NCI-H524 treated with DMSO at 0.1 percent for 48 hours (cell line): ENCODE measurements at places on chromosomes 3 and 15.

DNA sequence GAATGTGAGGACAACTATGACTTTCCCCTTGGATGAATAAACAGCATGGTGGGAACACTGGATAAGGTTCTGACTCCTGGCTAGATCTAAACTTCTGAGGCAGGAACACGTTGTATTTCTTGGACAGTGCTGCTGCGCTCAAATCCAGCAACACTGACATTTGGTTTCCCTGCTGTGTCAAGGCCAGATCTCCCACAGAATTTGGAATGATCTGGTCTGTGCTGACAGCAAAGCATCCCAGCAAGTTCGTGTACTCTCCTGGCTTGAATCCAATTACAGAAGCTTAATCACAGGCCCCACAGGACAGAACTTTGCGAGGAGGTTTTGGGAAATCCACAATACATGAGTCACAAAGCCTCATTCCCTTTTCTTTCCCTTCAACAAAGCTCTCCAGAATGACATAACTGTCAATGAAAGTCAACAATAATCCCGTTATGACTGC, 92.5 kb downstream of the ADAMTS9 start:
- DNase-seq = no peak

- no peak for DNase-seq
These were observed 458.5 kb downstream of the AGBL1 start for GRCh38 chr15:86538141-86538540.

GRCh38 chr15:56812961-56813360, 79.7 kb upstream of the ZNF280D start:
- no peak for DNase-seq

DNA sequence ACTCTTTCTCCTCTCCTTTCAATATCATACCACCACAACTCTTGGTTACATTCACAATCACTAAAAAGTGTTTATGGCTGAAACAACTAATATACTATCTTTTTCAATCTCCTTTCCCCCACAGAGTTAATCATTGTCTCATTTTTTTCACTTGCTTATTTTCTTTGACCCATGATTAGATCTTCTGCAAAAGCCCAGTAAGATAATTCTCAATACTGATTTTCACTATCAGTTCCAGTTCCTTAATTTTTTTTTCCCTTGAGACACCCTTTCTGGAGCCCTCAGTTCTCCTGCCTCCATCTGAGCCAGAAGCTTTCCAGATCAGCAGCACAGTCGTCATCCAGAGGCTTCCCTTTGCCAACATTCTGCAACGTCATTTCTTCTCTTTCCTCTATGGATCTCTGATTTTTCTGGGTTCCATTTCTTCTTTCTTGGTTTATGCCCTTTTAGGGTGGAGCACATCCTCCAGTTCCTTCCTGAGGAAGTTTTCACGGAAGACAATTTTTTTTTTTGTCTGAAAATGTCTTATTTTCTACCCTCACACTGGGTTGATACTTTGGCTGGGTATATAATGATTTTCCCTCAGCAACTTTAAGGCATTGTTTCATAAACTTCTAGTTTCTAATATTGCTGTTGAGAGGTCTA, 88.7 kb upstream of the C15orf39 start:
- no peak for DNase-seq

DNA sequence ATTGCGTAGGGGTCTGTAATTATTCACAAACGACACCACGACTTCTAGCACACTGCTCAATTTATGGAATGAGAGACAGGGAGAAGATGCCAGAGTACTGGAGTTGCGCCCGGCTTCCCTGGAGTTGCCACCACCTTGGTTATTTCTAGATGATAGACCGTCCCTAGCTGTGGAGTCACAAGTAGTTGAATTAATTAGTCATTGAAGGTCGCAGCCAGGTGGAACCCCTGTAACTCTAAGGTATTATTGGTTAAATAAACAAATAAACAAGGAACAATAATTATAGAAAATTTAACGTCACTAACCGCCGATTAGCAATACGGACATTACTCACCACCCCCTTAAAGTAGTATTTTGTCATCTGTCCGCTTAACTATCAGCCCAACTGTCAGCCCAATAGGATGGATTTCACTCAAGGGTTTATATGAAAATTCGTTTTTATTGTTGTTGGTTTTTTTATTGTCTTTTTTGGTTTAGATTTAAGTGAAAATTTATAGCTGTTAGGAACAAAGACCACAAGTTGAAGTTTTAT, 911 bp upstream of the AZI2 start:
- no peak for DNase-seq

- no peak for DNase-seq
These were observed 273.3 kb downstream of the SLC9A9 start for GRCh38 chr3:143574933-143575332.

- no peak for DNase-seq
These were observed 46.7 kb downstream of the TOP2B start for GRCh38 chr3:25618028-25618427.

GRCh38 chr3:123788710-123789109, 95.4 kb downstream of the MYLK start:
- no peak for DNase-seq

GRCh38 chr3:89107461-89108290, at the start of gene EPHA3:
Gene EPHA3, plus strand, starts transcription at chr3:89107621. Its CDS starts 128 bp downstream, at chr3:89107749.
- peak; percentile 35 for DNase-seq

DNA sequence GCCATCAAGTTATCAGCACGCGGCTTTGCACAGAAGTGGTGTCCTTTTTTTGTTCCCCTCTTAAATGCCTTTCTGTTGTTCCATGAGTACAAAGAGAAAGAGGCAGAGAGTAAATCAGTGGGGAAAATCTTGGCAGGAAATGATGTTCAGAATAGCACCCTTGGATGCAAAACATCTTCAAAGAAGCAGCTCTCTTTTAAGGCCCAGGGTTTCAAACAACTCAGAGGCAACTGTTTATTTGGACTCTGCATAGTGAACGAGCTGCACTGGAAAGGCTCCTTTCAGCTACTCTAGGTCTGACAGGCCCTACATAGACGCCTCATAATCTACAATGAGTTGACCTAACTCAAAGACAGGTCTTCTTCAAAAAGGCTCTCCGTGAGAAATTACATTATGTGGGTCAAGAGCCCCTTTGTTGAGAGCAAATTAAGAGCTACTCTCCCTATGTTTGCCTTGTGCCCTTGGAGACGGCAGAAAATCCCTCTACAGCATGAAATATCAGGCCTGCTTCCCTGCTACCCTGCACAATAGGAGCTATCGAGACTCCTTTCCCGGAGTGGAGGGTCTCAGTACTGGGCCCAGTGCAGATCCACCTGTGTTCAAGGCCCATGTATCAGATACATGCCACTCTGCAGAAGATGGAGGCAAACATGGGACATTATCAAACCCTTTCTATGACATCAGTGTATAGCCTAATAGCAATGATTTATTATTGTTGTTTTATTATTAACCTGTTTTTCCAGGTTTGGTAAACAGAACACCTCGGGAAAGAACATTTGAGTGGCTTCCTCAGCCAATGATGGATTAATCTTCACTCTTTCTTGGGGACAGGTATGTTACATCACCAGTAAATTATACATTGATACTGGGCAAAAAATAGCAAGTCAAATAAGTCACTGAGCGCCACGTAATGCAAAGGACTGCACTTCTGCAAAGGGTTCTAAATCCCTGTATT, 53.1 kb downstream of the HEG1 start:
- DNase-seq = no peak

GRCh38 chr3:128767094-128767750, 41.2 kb downstream of the RAB7A start:
- DNase-seq = no peak

GRCh38 chr3:4376499-4376898, 73.3 kb downstream of the SETMAR start:
- DNase-seq = no peak

GRCh38 chr3:178320456-178321351, 215.5 kb upstream of the KCNMB2 start:
- no peak for DNase-seq

DNA sequence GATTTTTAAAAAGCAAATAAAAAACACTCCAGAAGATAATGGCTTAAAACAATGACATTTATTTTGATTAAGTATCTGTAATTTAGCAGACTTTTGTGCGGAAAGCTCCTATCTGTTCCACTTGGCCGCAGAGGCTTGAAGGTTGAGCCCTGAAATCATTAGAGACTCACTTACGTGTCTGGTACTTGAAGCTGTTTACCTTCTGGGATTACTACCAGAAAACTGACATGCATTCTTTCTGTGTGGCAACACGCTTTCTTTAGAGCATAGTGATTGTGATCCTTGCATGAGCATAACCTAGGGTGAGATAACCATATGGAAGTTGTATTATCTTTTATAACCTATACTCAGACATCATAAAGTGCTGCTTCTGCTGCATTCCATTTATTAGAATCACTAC, 298.5 kb downstream of the SI start:
- DNase-seq = peak; percentile 82

- DNase-seq = no peak
These were observed 280.5 kb downstream of the MBNL1 start for GRCh38 chr3:152549263-152549662.

DNA sequence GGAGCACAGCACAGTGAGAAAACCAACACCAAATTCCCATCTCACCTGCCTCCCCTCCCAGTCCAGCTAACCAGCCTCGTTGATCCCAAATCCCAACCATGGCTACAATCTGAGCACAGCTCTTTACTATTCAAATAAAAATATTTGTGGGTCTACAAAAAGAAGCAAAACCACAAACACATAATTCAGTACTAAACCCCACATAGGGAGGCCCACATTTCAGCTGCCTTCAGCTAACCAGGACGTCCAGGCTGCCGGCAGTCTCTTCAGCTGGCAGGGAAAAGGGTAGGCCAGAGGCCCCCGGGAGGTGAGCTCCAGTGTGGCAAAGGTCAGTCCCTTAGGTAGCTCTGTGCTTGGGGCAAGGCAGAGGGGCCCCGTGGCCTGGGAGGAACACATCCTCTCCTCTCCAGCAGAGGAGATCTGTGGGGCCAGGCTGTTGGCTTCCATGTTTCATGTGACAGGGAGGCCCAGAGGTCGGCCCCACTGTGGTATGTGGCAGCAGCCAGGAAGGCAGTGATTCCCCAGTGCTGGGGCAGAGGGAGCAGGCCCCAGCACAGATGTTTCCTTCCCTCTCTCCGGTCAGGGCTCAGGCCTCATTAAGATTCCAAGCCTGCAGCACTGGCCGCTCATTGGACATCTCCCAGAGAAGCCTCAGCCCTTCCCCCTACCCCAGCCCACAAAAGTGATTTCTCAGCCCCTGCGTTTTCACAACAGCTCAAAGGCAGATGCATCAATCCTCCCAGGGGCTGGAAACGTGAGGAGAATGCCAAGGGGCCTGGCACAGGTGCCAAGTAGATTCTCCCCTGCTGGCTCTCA, 381.4 kb downstream of the NTRK3 start:
- peak; percentile 5 for DNase-seq

GRCh38 chr3:190384309-190384756, 3.6 kb upstream of the CLDN16 start:
- peak; percentile 82 for DNase-seq

DNA sequence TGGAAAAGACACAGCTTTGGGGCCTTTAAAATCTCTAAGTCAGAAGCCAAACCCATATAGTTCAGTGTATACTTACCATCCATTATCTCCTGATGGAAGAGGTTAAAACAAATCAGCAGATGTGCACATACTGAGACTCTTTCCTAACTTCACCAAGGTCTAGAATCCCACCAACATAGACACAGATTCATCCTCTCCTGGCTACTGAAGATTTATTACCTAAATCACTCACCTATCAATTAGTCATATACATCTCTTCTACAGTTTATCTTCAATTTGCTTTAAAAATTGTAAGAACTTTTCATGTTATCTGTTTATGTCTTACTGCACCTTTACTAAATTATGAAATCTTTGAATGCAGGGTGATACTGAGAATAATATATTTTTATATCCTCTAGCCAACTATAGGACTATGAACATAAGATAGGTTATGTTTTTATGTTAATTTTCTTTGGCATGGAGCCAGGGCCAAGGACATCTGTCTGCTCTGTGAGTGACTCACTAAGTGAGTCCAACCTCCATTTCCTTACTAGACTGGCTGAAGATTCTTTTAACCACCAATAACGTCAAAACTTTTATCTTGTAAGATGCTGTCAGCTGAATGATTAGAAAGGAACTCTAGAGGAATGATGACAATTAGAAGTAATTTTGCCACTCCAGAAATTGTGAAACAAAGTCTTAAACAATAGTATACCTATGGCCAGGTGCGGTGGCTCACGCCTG, 397.6 kb downstream of the FOXP1 start:
- no peak for DNase-seq

GRCh38 chr15:67174446-67174845, 80.0 kb downstream of the AAGAB start:
- DNase-seq = no peak

GRCh38 chr15:73951601-73952000, 25.3 kb downstream of the LOXL1 start:
- peak; percentile 33 for DNase-seq

GRCh38 chr3:97825101-97825500, 3.3 kb downstream of the CRYBG3 start:
- no peak for DNase-seq

- no peak for DNase-seq
These were observed 262.9 kb downstream of the CNTN6 start for GRCh38 chr3:1355691-1356090.

- DNase-seq = no peak
These were observed 14.3 kb downstream of the SEMA7A start for GRCh38 chr15:74419432-74419831.

- DNase-seq = no peak
These were observed 77.1 kb upstream of the CACNA2D3 start for GRCh38 chr3:54045061-54045815.

DNA sequence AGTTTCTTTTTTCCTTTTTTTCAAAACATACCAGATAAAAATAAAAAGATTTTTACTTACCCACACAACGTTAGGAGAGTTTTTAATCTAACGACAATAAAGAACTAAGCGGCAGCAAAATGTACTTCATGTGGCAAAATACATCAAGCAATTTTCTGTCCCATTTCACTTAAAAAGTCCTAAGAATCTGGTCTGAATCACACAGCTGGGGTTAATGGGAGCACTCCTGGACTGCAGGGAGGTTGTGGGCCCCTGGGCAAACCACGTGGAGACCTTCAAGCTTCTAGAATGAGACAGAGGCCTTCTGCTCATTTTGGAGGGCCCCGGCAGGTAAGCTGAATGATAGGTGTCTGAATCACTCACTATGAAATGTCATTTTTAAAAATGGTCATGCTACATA, 193.8 kb downstream of the RORA start:
- DNase-seq = no peak

DNA sequence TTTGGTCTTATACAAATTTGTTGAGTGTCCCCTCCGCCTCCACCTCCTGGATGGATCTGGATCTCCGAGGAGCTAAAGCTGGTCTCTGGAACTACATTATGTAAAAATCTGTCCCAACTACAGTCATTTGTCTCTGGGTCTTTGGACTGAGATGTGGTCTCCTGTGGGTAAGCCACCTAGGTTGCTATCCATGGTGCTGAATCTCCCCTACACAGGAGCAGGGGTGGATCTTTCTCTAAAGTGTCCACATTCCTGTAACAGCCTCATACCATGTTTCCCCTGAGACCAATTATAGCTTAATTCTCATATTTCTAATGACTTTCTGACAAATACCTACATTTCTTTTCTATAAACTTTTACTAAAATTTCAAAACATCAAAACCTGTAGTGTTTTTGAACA, 625.8 kb downstream of the TAFA4 start:
- no peak for DNase-seq
